ENCODE measurements at places on chromosomes 6 and 20.

DNA sequence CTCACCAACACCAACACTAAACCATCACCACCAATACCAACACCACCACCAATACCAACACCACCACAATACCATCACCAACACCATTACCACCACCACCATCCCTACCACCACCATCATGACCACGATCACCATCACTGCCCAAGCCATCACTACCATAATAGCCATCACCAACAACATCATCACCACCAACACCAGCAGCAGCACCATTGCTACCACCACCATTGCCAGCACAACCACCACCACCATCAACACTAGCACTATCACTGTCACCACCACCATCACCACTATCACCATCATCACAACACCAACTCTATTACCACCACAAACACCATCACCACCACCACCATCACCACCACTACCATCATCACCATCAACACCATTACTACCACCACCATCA lies 53.0 kb downstream of the TMEM242 start:
- no peak for DNase-seq

DNA sequence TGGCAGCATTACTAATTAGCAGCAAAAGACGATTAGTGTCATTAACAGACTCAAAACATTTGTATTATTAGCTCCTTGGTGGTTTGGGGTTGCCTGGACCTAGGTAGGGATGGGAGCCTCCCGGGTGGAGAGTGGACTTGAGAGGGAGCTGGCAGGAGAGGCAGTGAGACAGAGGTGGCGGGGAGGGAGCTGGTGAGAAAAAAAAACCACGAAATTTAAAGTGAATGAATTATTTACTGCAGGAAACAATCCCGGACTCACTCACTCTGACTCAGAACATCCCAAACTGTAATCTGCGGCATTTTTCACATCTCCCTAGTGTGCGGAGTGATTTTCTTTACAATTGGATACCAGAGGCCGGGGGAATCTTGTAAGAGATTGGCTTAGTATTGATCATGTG lies 14.3 kb upstream of the CDH22 start:
- DNase-seq, result no peak

- no peak for DNase-seq
Measured at GRCh38 chr6:130434174-130434873, 68.5 kb downstream of the TMEM200A start.

- DNase-seq, result no peak
Measured at GRCh38 chr6:151962246-151962846, 154.9 kb downstream of the ESR1 start.

GRCh38 chr20:47258745-47259695 lies 97.5 kb downstream of the ZMYND8 start:
- DNase-seq, result no peak

DNA sequence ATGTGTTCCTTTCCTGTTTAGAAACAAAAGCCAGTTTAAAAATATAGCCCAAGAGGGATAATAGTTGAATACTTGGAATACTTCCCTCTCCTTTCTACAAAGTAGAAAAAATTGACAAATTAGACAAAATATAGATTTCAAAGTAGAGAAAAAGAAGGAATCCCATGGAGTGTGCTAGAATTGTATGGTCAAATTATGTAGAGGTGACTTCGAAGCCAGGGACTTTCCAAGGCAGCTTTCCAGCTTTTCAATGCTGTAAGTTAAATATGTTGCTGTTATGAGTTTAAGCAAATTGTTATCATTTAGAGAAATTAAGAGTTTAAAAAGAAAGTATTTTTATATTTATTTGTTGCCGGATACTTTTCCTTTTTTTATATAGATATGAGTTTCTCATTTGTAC lies 415.5 kb upstream of the OPRM1 start:
- no peak for DNase-seq

GRCh38 chr20:18019068-18019467 lies 38.6 kb downstream of the OVOL2 start:
- DNase-seq, result no peak

DNA sequence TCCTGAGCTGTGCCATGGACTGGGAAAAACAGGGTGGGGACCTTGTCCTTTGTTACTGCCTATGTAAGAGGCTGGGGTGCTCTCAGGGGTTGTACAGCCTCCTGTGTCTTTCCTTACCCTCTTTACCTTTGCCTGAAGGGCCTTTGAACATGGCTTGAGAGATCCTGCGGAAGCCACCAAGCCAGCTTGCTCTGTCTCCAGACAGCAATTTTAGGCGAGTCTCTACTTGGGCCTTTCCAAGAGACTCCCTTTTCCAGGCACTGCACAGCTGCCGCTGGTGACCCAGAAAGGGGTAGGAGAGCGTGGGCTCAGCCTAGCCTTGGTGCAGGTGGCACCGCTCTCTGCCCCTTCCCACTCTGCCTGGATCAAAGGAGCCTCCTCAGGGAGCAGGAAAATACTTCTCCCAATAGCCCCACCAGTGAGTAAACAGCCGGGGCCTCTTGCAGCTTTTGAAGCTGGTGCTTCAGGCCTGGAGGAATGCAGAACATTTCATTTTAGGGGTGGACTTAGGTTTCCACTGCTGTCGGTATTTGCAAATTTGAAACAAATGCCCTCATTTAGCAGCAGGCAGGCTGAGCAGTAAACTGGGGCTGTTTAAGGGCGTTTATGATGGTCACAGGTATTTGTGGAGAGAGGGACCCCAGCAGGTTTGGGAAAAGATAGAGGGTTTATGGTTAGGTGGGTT lies 13.9 kb downstream of the PTK7 start:
- no peak for DNase-seq

GRCh38 chr6:37239950-37240713 lies 17.4 kb upstream of the TBC1D22B start:
- peak; percentile 91 for DNase-seq

DNA sequence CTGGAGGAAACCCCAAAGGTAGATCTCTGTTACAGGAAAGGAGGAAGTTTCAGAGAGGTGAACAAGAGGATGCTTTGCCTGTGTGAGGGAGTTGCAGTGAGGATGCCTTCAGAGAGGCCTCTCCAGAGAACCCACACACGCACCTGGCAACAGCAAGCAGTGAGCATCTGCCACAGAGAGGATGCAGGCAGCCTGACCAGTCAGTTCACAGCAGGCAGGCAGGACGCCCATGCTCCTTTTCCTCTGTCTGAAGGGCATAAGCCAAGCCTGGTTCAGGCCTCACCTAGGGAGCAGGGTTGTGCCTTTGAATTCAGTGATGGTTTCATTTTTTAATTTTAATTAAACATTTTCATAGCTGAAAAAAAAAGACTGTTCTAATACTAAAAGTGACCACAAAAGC lies 346.0 kb upstream of the MARCKS start:
- DNase-seq, result no peak

DNA sequence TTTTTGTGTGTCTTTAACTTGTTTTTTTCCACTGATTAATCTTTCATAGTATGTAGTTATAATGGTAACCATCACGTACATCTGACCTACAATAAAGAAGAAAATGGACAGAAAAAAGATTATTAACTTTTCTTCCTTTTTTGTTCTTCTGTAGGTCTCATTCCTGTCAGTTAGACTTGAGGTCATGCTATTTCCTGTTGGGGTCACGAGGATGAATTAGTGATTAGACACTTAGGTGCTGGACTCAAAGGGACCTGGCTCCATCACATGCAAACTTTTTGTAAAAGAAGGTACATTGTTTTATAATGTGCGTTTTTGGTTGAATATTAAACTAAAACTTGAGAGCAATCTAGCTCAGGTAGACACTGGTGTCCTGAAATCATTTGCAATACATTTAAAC lies 14.8 kb downstream of the MARCKS start:
- DNase-seq, result no peak

GRCh38 chr6:141484711-141485110 lies 648.0 kb upstream of the GJE1 start:
- DNase-seq, result no peak

GRCh38 chr6:159853754-159854153 lies 37.0 kb upstream of the MAS1 start:
- DNase-seq, result no peak

- no peak for DNase-seq
Measured at GRCh38 chr20:58906894-58907293, 54.4 kb downstream of the GNAS start.

GRCh38 chr6:3328145-3328544 lies 69.4 kb downstream of the PSMG4 start:
- no peak for DNase-seq

DNA sequence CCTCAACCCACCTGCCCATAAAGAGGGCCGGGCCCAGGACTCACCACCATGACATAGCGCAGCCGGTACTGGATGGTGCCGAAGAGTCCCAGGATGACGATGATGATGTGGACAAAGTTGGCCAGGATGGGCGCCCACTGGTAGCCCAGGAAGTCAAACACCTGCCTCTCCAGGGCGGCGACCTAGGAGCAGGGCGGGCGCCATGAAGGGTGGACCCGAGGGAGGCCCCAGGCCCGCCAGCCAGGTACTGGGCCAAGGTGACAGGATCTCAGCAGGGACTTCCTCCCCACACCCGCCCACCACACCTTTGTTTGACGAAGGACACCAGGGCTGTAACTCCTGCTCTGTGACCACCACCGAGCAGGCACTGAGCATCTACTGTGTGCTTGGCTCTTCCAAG lies 4.4 kb downstream of the NKAIN4 start:
- no peak for DNase-seq

DNA sequence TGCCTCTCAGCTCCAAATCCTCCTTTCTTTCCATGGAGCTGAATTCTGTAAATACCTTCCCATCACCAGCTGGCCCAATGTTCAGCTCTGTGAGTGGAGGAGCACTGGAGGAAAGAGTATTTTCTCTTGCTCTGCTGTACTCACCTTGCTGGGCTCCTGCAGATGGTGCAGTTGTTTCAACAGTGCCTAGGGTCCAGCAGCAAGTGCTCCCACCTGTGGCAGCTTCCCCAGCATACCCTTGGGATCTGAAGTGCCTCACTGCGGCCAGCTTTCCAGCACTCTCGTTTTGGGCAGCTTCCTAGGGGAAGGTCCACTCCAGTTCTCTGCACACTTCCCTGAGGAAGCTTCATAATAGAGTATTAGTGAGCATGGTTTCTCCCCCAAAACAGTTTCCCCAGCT lies 170.9 kb downstream of the ARHGAP18 start:
- DNase-seq, result no peak

DNA sequence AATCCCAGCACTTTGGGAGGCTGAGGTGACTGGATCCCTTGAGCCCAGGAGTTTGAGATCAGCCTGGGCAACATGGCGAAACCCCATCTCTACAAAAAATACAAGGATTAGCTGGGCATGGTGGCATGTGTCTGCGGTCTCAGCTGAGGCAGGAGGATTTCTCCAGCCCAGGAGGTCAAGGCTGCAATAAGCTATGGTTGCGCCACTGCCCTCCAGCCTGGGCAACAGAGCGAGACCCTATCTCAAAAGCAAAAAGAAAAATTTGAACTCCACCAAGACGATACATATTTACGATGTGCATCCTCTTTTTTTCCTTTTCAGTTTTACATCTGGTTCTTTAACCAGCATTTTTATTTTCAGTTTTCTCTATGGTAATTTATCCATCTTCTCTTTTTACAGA lies 162.1 kb downstream of the JARID2 start:
- DNase-seq, result no peak

DNA sequence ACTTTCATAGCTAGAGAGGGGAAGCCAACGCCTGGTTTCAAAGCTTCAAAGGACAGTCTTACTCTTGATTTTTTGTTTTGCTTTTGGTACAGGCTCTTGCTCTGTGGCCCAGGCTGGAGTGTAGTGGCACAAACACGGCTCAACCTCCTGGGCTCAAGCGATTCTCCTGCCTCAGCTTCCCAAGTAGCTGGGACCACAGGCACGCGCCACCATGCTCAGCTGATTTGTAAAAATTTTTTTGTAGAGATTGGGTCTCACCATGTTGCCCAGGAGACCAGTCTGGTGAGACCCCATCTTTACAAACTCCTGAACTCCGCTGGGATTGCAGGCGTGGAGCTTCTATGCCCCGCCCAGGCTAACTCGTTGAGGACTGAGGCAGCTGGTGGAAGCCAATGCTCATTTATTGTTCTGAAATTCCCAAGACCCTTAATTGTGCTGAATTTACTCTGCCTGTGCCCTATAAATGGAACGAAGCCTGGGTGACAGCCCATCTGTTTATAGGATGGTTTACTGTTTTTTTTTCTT lies 18.0 kb downstream of the SRSF3 start:
- no peak for DNase-seq

- no peak for DNase-seq
Measured at GRCh38 chr6:19838442-19839236, 1.5 kb downstream of the ID4 start.

DNA sequence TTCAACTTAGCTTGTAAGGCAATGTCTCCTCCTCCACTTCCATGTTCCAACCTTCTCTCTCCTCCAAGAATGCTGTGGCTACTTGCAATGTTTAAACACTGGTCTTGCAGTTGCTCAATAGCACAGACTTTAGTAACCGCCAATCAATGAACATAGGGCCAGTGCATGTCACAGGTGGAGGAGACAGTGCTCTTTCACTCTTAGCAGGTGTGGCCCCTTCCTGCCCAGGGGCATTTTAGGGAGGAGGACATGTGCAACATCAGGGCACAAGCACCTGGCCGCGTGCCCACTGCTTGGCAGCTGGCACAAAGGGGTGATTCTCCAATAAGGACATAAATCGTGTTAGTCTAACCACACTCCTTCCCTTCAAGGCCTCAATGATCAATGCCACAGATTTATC lies 41.3 kb downstream of the ADGRF1 start:
- DNase-seq, result no peak

GRCh38 chr20:4998160-4998651 lies 3.1 kb downstream of the SLC23A2 start:
- DNase-seq, result no peak

GRCh38 chr6:129287231-129288177 lies 404.6 kb downstream of the LAMA2 start:
- DNase-seq, result no peak

- DNase-seq, result no peak
Measured at GRCh38 chr6:159819932-159820640, 20.0 kb downstream of the PNLDC1 start.

DNA sequence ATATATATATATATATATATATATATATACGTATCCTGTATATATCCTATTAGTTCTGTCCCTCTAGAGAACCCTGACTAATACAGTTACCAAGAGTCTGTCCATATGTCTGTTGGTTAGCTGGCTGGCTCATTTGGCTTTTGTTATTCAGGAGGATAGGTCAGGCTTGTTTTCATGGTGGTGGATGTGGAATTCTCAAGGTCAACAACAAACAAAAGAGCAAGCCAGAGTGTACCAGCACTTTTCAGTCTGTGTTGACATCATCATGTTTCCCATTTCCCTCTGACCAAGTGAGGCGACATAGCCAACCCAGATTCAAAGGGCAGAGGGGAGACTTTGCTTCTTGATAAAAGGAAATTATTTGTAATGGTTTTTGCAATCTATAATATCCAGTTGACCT lies 88.5 kb upstream of the PTCHD4 start:
- DNase-seq, result no peak

DNA sequence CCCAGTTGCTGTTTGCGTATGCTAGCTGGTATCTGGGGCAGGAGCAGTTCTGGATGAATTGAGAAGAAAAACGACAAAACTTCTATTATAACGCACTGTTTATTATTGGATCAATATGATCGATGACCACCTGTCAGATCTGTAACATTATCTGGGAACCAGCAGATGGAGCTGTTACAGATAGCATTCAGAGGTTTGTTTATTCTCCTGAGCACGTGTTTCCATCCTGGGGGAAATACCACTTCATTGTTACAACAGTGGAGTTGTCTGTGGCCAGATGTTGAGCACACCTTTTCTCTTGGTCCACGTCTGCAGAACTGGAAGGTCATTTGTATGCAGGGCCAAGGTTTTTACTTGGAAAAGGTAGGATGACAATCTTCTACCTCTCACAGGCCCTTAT lies 16.0 kb upstream of the NKX2-2 start:
- DNase-seq, result no peak

Data from smooth muscle cell of the brain vasculature (primary cell).